ENCODE measurements at places on chromosomes 2 and 18.

DNA sequence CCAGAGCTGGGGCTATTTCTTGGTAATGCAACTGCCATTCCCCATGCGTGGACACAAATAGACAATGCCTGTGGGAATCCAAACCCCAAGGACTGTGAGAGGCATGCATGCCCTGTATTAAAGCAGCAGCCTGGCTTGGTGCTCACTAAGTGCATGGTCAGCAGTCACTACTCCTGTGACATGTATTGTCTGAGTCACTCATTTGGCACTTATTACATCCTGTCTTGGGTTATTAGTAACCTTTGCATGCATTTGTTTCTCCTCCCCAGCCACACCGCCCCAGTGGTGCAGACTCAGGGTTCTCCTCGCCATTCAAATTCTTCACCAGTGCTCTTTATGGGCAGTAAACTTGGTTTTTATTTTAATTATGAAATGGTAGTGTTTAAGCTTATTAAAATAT lies 30.2 kb downstream of the PRKCE start:
- DNase-seq, result peak; percentile 78

DNA sequence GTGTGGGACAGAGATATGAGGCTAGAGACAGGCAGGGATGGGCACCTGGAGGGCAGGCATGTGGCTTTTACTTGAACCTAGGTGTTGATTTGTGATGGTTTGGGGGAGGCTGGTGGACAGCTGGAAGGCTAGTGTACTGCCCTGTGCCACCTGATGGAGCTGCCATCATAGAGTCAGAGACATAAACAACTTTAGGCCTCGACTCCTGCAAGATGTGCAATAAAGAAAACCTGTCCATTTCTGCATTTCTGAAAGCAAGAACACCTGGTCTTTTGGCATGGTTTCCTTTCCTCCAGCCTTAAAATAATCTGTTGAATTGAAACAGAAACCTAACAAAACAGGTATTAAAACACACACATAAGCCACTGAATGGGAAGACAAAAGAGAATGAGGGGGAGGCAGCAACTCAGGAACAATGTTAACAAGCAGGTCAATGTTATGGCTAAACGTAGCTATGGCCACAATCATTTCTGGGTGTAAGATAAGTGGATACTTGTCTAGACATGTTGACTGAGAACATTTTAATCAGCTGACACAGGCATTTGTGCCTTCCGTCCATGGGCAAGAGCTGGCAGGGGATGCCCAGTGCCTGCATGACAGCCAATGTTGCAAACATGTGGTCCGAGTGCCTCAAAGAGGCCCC lies 87.8 kb downstream of the KCTD1 start:
- DNase-seq, result no peak

DNA sequence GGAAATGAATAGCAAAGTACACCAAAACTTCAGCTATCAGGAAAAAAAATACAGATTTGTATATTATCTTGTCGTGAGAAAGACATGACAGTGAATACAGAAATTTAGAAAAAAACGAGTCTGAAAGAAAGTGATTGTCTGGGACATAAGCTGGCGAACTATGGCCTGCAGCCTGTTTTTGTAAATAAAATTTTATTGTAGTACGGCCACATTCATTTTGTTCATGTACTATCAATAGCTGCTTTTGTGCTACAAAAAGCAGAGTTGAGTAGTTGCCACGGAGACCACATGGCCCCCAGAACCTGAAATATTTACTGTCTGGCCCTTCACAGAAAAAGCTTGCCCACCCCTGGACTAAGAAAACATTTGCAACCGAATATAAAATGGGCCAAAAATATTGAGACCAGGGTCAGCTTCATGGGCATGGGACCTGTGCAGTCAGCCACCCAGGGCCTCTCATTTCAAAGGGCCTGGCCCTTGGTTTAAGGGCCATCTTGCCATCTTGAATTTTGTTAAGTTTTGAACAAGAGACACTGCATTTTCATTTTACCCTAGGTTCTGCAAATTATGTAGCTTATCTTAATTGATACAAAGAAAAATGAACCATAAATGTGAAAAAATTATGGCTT lies 17.9 kb downstream of the ANTXR1 start:
- no peak for DNase-seq

GRCh38 chr2:226308323-226308680 lies 491.3 kb downstream of the IRS1 start:
- DNase-seq, result no peak

DNA sequence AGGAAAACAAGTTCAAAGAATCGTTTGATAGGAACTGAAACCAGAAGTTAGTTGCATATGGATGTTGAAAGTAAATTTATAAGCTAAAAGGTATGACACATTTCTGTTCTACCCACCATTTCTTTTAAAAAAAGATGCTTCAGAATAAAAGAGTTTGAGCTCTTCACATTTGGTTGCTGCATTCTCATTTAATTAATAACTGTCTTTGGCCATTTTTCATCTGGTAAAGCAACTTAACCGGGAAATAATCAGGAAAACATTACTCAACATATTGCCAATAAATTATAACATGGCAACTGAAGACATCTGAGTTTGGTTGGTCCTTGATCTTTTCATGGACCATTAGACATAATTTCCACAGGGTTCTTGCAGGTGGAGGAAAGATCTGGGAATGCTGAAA lies 180.2 kb upstream of the TWIST2 start:
- no peak for DNase-seq

- DNase-seq, result no peak
These were observed 268.7 kb downstream of the LRRTM1 start for GRCh38 chr2:80035749-80036285.

DNA sequence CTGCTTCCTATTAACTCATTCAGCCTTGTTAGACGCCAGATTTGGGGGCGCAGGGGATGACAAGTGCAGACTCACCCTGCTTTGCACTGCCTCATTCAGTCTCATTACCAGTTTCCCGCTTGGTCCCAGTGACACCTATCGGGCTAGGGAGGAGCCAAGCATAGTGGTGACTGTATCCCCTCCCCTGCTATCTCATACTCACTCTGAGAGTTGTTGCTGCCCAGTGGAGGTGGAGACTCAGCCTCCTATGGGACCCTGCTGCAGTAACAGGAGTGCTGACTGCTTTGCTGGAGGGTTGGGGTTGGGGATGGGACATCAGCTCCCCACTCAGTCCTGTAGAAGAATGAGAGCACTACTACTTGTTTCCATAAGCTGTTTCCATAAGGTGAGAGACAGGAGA lies 21.3 kb upstream of the PIK3C3 start:
- no peak for DNase-seq

DNA sequence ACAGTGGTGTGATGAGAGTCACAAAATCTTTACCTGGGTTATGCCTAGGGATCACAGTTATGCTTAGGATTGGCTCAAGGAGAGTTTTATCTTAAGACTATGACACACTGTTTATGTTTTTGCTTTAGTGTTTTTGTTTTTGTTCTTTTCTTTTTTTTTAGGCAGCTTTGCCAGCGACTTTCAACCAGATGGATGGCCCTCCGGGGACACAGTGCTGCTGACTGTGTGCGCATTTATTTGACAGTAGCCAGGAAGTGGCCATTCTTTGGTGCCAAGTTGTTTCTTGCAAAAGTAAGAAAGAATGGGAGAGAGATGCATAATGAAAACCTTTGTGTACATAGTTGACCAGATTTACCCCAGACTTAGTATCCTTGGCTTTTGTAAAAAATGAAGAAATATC lies 15.1 kb upstream of the DYNC2LI1 start:
- DNase-seq, result peak; percentile 18

- DNase-seq, result no peak
These were observed 44.9 kb downstream of the MALT1 start for GRCh38 chr18:58716060-58716756.

- DNase-seq, result no peak
These were observed 116.5 kb upstream of the LYPD6 start for GRCh38 chr2:149213764-149214493.

DNA sequence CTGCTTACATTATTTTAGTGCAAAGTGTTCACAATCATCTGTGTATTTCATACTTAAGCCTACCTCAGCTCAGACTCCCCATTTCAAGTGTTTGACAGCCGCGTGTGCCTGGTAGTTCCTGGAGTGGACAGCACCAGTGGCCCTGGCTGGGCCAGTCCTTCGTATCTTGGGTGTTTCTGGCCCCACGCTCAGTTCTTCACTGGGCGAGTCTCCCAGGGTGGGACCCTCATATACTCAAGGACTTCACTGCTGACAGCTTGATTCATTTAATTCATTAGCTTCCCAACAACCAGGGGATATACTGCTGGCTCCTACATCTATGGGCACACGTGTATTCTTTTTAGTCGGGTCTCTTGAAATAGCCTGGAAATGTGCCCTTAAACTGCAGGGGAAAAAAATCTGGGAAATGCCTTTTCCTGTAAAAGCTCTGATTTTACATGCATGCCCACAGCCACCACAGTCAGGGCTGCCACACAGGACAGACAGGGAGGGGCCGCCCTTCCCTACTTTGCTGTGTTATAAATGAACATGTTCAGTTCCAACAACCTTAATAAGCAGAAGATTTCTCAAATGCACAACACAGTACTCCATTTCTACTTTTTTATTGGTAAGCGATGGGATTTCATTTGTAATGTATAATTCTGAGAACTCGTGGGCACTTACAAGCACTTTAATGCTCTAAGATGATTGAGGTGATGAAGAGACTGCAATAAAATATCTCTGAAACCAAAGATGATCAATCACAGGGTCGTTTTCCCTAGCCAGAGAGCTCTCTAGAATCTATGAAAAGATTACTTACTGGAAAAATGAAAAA lies 205.5 kb upstream of the REV1 start:
- no peak for DNase-seq

DNA sequence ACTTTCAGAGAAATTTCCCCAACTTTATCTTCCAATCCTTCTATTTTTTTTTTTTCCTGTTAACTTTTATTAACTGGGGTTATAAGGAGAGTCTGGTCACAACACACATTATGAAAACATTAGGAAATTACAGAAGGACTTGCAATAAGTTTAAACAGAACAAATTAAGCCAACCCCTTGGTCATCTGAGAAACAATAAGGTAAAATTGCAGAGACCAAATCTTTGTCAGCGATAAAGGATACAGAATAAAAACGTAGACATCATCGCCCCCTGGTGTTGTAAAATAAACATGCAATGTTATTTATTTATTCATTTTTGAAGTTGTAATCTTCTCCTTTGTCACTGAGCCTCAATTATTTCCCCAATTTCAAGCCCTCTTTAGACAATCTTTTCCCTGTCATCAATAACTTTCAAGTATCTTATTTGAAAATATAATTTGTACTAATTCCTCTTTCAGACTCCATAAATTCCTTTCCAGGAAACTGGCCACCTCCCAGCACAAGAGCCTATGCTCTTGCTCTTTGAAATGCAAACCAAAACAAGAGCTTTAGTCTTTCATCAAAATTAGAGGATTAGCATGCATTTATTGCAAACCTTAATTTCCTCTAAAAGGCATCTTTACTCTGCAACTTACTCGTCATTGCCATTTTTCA lies 19.5 kb downstream of the G6PC2 start:
- DNase-seq, result peak; percentile 5

GRCh38 chr2:220572385-220572784 lies 945.0 kb downstream of the SLC4A3 start:
- peak; percentile 32 for DNase-seq

GRCh38 chr2:69687971-69688611 lies 44.6 kb upstream of the AAK1 start:
- DNase-seq, result no peak

GRCh38 chr2:195586062-195586714 lies 70.8 kb upstream of the SLC39A10 start:
- DNase-seq, result no peak

DNA sequence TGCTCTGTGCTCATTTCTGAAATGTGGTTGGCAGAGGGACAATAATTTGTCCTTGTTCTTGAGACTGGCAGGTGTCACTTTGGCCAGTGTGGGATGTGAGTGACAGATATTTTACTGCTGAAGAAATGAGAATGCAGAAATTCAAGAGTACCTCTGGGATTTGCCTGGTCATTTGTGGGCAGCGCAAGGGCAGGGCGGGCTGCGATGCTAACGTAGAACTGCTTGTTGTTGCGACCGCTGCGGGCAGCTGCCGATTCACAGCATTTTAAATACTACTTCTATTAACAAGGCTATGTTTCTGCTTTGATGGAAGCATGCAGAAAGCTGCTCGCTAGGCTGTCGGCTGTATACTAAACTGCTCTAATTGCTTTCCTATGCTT lies 268.6 kb downstream of the FIGN start:
- DNase-seq, result peak; percentile 10

GRCh38 chr2:3079466-3079865 lies 298.2 kb downstream of the EIPR1 start:
- no peak for DNase-seq

Measured in foreskin fibroblast (primary cell).